ENCODE measurements at places on chromosomes 7 and 10.
A peak's percentile ranks its signal among the peaks of the same experiment; 100 is the strongest.

- DNase-seq: no peak
These were observed 31.2 kb downstream of the COL17A1 start for GRCh38 chr10:104054430-104054829.

DNA sequence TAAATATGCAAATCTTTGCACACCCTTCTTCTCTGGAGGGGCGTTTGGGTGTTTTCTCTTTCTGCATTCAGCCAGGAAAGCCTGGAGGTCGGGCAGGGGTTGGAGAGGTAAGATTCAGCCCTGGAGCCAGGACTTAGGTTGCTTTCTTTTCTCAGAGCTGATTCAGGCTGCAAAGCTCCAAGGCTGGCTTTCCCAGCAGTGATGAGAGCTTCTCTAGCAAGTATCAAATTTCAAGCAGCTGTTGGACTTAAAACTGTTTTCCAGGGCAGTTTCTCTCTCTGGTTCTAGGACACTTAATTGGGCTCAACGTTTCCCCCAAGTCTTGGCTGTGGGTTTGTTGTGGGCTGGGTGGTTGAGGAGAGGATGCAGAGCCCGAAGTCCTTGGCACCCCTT is 608 bp downstream of the AKR1B10 start:
- peak; percentile 75 for DNase-seq

GRCh38 chr10:71188201-71188600 is 24.2 kb upstream of the UNC5B start:
- no peak for DNase-seq

GRCh38 chr10:103193820-103194529 is 903 bp upstream of the NT5C2 start:
- no peak for DNase-seq

GRCh38 chr7:9127901-9128300 is 694.5 kb downstream of the NXPH1 start:
- no peak for DNase-seq

DNA sequence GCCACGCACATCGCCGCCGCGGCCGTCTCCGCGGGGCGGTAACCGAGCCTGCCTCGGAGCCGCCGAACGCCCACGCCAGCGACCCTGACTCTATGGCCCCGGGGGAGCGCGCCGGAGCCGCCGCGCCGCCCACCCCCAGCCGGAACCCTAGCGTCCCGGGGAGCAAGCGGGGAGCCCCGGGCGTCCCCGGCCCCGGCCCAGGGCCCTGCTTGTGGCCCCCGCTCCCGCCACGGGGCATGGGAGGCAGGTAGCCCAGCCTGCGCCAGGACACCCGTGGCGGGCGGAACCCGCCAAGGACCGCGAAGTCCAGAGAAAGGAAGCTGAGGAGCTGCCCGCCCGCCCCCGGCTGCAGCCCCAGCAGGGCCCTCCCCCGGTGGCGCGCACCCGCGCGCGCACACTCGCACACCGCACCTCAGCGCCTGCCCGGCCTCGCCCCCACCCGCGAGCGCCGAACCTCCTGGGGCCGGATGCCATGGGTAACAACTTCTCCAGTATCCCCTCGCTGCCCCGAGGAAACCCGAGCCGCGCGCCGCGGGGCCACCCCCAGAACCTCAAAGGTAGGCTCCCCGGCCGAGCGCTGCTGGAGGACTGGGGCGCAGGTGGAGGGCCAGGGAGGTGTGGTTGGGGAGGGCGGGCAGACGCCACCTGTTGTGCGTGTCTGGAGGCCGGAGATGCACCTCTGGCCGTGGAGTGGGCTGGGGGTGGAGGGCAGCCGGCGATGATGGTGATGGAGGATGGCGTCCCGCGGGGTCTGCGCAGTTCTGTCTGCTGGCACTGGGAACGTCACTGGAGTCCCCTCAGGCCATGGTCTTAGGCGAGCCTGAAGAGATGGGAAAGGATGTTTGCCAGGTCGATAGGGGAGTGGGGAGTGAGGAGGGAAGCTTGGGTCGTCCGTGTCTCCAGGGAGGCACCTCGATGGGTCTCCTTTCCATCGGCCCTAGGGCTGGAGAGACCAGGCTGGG is 692 bp downstream of the NEURL1 start:
- DNase-seq: peak; percentile 37

GRCh38 chr7:30893357-30893756 is 18.3 kb upstream of the AQP1 start:
- peak; percentile 42 for DNase-seq

DNA sequence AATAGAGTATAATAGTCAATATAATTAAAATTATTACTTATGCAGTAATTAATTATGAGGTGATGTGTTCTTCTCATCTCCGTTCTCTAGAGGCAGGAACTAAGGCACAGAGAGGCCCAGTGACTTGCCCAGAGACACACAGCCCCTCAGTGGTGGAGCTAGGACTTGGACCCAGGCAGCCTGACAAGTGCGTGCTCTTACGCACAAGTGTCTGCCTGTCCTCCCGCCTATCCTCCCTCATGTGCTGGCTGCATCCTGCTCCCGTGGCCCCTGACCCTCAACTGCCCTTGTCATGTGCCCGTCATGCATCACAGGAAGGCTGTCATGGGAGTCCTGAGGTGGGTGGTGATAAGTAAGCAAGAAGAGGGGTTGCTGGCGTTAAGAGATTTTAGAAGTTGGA is 14.3 kb downstream of the IL2RA start:
- DNase-seq: no peak

GRCh38 chr10:29420744-29421143 is 131.9 kb downstream of the LYZL1 start:
- no peak for DNase-seq

DNA sequence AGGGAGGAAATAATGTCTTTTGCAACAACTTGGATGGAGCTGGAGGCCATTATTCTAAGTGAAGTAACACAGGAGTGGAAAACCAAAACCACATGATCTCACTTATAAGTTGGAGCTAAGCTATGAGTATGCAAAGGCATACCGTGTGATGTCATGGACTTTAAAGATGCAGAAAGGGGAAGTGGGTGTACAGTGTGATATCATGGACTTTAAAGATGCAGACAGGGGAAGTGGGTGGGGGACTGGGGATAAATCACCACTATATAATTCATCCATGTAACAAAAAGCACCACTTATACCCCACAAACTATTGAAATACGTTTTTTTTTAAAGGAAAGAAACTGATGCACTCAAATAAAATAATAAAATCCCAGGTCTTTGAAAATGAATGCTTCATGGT is 29.5 kb downstream of the LYZL2 start:
- no peak for DNase-seq

DNA sequence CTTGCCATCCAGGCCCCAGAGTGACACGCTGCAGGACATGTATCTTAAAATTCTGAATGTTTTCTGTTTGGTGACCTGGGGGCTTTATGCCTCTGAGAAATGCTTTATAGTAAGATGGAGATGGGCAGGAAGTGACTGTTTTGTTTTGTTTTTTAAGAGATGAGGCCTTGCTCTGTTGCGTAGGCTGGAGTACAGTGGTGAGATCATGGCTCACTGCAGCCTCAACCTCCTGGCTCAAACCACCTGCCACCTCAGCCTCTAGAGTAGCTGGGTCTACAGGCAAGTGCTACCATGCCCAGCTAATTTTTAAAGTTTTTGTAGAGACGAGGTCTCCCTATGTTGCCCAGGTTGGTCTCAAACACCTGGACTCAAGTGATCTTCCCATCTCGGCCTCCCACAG is 20.6 kb downstream of the ZNF777 start:
- no peak for DNase-seq

GRCh38 chr7:33905389-33906032 is at the start of gene BMPER:
BMPER (plus strand) TSS chr7:33905539; CDS start chr7:33905614, 75 bp downstream.
- DNase-seq: peak; percentile 38

- no peak for DNase-seq
These were observed 423.6 kb upstream of the LRGUK start for GRCh38 chr7:133703547-133703946.

- DNase-seq: no peak
These were observed 129.1 kb downstream of the PRKG1 start for GRCh38 chr10:51203359-51203758.

DNA sequence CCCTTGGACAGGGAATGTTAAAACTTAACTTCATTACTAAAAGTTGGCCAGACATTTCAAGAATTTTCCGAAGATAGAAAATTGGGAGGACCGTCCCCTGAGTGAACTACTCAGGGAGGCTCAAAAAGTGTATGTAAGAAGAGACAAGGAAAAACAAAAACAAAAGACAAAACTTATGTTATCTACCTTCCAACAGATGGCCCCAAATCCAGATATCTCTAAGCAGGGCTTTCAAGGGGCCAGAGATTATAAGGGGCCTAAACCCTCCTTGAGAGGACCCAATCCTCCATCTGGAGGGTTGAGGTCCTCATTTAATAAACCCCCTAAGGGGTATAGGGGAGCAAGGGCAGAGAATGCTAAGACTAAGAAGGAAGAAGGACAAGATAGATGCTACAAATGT is 203.6 kb downstream of the SH2D4B start:
- no peak for DNase-seq

DNA sequence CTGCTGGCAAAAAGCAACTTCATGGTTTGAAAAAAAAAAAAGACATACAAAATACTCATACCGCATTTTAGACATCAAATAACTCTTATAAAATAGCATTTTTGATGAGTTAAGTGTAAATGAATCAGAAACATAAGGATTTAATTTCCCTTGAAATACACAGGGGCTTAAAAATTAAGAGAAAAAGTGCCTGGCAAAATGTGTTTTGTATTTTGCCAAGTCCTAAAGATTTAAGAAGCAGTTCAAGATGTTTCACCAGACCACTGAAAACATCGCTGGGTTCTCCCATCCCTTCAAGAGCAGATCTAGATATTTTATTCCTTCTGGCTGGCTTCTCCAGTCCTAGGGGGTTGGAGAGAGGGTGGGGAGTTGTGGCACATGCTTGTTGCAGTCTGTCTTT is 396.4 kb downstream of the INHBA start:
- no peak for DNase-seq

DNA sequence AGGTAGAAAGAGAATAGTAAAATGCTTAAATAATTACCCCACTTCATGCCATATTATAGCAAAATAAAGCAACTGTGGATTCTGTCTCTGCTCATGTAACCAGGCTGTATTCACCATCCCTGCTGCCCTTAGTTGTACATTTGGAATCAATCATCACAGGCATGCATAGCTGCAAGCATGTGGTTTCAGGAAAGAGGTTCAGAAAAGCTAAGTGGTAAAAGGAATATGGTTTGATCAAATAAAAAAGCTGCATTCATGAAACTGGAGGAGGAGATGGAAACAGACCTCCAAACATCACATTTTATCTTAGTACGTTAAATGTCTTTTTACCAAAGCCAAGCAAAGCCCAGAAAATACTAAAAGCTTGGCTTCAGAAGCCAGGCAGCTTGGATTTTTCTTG is 81.3 kb downstream of the ADAM22 start:
- no peak for DNase-seq

Data from testis (tissue), 5 donors.